ENCODE measurements at places on chromosomes 4 and X. TPM values are rescaled to one million over a fixed set of nuclear protein-coding genes. Genes with fewer than 3 reads are reported as not detected.

The DNAAF6 gene
- total RNA-seq = not detected

The ZC4H2 gene
- 11.8 TPM for total RNA-seq

The SUPT20HL1 gene
- total RNA-seq = not detected

The ZRSR2 gene
- 30.1 TPM for total RNA-seq

All from CD4-positive, alpha-beta memory T cell (primary cell).